Activated T-cell treated with anti-CD3 and anti-CD28 coated beads, Interleukin-2, amount 50 U/mL, for 1 hour (primary cell): ENCODE measurements at places on chromosomes 6 and 20.

GRCh38 chr6:131858765-131859415 lies 51.1 kb downstream of the ENPP1 start:
- DNase-seq: no peak

DNA sequence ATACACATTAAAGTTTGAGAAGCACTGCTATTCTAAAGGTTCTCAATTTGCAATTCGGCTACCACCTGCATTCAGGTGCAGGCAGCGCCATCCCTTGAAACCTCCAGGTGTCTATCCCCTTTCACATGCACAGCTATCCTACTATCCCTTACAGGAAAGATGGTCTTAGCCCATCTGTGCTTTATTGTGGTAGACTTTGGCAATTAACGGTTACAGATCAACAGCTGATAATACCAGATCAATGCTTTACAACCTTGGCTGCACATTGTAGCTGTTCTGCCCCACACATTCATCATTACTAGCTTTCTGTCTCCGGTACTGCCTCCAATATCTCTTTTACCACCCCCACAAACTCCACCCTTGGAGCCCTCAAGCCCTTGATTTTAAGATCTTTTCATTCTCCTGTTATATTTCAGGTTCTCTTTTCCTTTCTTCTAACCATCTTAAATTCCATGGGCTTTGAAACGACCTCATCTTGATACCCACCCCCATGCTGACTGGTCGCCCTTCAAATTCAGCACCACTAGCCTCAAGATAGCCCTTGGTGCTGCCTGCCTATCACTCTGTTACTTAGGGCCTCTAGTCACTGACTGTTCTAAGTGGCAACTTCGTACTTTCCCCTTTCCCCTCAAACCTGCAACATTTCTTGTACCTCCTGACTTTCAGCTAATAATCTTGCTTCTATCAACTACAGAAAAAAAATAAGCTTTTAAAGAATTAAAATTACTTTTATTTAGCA lies 50.8 kb downstream of the SPTLC3 start:
- no peak for DNase-seq

DNA sequence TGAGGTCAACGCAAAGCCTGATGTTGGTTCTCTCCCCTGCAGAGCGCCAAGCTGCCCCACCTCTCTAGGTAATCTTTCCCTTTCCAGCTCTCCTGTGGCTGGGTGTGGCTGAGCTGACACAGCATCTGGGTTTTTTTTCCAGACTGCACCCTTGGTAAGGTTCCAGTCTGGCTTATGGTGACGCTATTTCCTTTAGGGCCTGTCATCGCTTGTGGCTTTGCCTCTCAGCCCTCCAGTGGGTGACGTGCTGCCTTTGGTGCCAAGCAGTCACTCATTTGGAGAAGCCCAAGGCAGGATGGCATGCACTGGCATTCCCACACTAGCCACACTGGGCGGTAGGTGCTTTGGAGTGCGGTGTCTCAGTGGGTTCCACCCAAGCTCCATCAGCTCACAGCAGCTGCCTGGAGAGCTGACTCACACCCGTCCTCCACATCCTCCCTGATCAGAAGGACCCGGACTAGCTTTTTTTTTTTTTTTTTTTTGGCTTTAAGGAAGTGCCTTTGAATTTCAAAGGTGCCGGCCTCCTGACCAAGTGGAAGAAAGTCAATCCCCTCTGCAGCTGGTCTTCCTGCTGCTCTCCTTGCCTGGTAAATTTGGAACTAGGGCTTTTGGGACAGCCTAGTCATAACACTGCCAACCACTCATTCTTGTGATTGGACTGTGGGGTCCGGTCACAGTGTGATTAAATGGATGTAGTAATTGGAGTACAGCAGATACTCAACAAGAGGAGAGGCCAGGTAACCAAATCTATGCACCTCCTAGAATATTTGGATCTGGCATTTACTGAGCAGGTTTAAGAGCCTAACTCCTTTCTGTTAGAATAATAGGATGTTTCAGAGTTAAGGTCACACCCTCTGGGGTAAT lies 153.6 kb downstream of the CD83 start:
- peak; percentile 49 for DNase-seq

DNA sequence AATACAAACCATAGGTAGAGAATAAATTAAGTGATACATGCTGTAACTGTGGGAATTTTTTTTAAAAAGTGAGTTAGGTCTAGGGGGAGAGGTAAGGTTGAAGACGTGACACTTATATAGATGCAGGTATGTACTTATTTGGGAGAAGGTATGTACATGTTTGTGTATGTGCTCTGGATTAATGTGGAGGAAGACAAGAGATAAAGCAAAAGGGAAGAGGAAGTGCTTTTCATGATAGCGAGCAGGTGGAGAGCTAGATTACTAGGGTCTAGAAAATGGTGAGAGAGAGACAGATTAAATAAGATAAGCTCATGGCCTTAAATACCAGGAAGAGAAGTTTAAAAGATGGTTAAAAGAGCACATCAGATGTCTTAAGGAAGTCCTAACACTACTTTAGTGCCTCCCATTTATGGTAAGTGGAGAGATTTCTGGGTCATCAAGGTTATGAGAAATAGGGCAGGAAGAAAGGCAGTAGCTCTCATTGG lies 92.5 kb downstream of the MAN1A1 start:
- no peak for DNase-seq

- no peak for DNase-seq
Measured at GRCh38 chr6:163580311-163581030, 166.0 kb downstream of the QKI start.

DNA sequence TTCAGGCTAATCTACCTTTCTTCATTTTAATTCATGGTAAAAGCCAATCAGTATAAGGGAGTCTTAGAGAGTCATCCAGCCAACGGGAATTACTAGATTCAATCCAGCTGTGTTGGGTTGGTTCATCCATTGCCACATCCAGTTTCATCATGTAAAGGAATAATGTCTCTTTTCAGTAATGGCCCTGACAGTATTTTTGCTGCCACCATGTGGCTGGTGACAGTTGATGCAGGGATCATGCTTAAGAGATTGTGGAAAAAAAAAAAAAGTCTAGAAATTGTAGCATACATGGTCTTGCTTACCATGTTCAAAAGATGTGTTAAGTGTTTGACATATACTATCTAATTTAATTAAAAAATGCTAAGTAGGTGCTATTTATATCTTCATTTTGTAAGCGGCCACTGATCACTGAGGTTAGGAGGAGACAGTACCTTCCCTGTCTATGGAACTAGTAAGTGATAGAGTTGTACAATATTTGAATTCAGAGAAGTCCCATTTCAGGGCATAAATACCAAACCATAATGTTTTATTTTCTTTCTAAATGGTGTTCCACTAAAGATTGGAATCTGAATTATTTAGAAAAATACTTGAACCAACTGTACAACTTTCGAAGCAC lies 135.9 kb downstream of the KHDRBS2 start:
- no peak for DNase-seq

DNA sequence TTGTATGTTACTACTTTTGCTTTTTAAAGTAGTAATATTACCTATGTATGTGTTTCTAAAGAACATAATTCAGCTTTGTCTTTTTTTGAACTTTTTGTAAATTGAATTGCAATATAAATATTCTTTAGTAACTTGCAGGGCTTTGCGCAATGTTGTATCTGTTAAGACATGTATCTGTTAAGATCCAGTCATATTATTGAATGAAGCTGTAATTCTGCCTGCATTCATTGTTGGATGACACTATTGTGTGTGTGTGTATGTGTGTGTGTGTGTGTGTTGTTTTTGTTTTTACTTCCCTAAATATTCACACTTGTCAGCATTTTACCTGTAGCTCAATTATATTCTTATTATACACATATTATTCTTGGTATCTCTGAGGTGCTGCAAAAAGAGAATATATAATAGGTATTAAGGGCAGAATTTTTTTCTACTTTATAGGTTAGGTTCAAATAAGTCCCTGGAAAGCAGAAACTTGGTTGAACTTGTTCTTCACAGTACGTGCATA lies 164.0 kb downstream of the MEI4 start:
- DNase-seq: no peak

DNA sequence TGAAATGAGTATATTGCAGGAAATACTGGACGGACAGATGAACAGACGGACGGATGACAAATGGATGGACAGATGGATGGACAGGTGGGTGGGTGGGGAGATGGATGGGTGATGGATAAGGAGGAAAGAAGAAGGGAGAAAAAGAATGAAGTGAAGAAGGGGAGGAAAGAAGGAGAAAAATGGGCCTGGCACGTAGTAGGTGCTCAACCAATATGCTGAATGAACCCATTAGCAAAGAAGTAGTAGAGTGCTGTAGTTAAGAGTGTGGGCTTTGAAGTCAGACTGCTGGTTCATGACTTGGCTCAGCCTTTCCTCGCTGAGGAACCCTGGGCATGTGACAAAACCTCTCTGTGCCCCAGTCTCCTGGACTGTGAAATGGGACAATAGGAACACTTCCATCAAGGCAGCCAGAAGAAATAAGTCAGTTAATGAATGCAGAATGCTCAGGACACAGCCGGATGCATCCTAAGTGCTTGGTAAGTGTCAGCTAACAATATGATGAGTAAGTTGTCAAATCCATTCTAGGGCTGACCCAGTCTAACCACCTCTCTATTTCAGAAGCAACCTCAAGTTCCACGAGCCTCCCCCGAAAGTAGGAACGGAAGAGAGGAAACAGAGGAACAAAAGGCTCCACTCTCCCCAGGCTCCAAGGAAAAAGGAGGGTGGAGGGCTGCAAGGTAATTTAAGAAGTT lies 37.9 kb downstream of the PREX1 start:
- DNase-seq: no peak

- DNase-seq: no peak
Measured at GRCh38 chr6:162625846-162626540, 101.6 kb downstream of the PRKN start.

GRCh38 chr6:43011207-43011606 lies 2.5 kb downstream of the MEA1 start:
- DNase-seq: no peak

- no peak for DNase-seq
Measured at GRCh38 chr6:88072462-88072861, 24.8 kb downstream of the SPACA1 start.

GRCh38 chr6:22322103-22323030 lies 25.5 kb upstream of the PRL start:
- no peak for DNase-seq

DNA sequence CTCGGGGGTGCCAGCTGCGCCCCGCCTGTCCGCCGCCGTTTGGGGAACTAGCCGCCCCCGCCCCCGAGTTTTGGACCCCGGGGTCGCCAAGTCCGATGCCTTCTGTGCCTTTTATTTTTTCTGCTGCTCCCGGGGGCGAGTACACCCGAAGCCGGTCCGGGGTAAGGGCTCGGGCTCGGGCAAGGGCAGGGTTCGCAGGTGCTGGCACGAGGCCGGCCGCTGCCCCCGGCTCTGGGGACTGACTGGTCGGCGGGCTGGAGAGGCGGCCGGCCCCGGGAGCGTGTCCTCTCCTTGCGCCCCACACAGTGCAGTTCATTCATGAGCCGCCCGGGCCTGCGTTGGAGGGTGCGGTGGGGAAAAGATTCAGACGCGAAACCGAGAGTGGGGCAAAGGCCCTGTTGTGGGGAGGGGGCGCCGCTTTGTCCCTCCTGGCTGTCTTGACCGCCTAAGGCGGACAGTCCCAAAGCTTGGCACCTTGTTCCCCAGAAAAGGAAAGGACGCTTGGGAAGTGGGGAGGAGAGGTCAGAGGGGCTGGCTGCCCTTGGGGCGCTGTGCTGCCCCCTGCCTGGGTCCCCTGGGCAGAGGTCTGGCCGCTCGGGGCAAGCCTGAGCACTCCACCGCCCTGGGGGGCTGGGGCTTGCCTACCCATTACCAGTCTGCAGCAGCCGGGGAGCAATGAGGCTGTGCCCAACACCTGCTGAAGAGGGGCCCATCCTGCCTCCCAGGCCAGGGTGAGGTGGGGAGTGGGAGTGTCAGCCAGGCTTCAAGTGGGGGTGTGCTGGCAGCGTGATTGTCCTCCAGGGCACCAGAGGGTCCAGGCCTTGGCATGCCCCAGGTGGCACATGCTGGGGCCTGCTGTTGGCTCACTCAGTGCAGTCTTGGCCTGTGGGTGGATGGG lies 915 bp downstream of the TMEM63B start:
- DNase-seq: peak; percentile 29

DNA sequence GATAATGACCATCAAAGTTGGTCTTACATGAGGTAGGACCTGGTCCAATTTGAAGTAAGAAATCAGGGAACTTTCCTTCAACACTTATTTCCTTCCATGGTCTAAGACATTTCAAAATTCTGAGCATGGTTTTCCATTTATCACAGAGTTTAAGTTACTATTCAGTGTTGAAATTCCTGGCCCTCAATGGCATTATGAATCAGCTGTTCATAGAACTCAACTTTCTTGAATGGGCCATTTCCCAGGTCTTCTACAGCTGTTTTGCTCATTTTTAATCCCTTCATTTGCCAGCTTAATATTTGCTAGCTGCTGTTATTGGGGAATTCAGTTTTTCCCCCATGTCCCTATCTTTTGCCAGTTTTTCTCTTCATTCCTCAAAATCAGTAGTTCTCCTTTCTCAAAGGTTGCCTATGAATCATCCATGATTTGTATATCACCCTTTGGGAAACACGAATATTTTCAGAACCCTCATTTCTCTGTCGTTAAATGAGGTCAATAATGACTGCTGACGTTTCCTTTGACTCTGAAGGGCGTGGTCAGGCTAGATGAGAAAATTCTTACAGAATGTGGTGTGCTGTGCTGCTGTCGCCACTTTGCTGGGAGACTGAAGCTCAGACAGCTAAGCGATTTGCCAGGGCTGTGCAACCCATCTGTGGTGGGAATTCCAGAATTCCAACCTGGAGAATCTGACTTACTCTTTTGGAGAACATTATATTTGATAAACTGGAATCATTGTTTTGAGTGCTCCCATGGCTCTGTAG lies 216.5 kb upstream of the FLRT3 start:
- no peak for DNase-seq

- DNase-seq: no peak
Measured at GRCh38 chr20:51799401-51799860, 2.9 kb downstream of the SALL4 start.

- DNase-seq: no peak
Measured at GRCh38 chr6:33936886-33937285, 133.1 kb upstream of the MLN start.

- no peak for DNase-seq
Measured at GRCh38 chr6:152932865-152933264, 50.0 kb downstream of the FBXO5 start.

DNA sequence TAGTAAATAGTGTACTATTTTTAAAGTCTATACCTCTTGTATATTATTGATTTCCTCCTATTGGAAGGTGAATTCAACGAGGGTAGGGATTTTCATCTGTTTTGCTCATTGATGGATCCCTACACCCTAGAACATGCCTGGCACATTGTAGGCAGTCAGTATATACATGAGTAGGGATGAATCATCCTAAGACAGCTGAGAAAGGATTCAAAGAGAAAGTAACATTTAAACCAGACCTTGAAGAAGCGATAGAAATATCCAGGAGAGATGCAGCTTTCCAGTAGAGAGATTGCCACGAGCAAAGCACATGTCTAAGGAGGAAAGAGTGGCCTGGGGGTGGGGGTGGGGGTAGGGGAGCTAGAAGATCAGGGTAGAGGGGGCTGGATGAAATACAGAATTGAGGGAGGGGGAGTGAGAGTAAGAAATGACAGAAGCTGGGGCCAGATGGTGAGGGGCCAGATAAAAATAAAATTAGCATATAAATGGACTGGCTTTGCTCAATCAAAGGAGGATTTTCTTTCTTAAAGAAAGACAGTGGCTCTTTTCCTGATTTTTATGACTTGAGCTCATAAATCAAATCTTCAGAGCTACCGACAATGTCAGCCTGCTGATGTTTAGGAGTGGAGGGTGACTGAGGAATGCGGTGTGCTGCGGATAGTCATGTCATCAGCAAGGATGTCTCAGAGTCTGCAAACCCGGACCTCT lies 168.2 kb downstream of the SAMD5 start:
- no peak for DNase-seq

GRCh38 chr6:117924690-117925089 lies 17.6 kb downstream of the SLC35F1 start:
- DNase-seq: no peak
